ENCODE measurements at places on chromosomes 11 and 22.

DNA sequence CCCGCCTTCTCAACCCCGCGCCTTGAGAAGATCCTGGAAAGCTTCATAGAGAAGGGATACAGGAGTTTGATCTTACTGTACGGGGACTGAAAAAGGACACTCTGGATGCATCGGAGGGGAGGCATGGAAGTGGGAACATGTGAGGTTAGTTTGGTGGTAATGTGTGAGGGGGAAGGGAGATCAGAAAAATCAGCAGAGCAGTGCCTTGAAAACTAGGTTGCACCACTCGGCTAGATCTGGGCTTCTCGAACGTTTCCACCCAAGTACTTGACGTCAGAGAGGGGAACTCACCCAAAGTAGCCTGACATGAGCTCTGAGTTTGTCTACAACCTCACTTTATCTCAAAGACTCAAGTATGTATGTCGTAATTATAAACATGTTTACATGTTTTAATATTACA, 14.5 kb downstream of the USP35 start:
- no peak for DNase-seq

- DNase-seq, result no peak
Measured at GRCh38 chr11:22162756-22163155, 30.1 kb upstream of the ANO5 start.

GRCh38 chr11:69645801-69646492, 5.0 kb downstream of the CCND1 start:
- DNase-seq, result no peak

- no peak for DNase-seq
Measured at GRCh38 chr22:47071078-47071806, 308.8 kb downstream of the TBC1D22A start.

All from Right ventricle myocardium superior (tissue), 1 donor.